ENCODE measurements at places on chromosomes 12 and 14.

DNA sequence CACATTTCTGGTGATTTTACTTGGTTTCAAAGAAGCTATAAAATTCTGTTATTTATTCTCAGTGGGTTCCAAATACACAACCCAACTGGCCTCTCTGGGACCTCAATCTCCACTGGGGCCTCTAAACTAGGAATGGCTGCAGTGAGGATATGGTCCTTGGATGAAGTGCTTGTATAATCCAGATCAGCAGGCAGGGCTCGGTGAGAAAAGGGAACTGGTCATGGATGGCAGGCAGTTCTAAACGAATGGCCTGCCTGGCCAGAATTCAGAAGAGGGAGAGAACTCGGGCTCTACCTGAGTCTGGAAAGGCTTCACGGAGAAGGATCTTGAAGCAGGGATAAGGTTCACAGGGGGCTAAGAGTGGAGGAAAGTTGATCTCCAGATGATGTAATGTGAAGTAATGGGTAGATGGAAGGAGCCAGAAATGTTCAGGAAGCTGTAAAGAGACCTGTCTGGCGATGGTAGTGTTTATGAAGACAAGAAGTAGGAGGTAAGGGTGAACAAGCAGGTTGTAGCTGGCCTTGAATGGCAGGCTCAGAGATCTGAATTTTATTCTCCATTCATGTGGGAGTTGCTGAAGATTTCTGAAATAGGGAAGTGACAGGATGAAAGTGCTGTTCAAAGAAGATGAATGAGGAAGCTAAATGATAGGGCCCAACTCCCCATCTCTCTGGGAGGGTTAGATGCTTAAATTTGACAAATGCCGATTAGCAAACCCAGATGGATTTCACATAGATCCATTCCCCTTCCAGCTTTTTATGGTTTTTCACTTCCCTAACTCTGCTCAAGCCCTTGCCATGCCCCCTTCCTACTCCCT is 31.5 kb upstream of the ANO6 start:
- DNase-seq: no peak

- no peak for DNase-seq
Measured at GRCh38 chr12:123748161-123748560, 13.9 kb upstream of the DNAH10 start.

- DNase-seq: no peak
Measured at GRCh38 chr12:28954333-28954732, 194.7 kb upstream of the FAR2 start.

- DNase-seq: no peak
Measured at GRCh38 chr14:90140956-90141316, 79.1 kb downstream of the KCNK13 start.

DNA sequence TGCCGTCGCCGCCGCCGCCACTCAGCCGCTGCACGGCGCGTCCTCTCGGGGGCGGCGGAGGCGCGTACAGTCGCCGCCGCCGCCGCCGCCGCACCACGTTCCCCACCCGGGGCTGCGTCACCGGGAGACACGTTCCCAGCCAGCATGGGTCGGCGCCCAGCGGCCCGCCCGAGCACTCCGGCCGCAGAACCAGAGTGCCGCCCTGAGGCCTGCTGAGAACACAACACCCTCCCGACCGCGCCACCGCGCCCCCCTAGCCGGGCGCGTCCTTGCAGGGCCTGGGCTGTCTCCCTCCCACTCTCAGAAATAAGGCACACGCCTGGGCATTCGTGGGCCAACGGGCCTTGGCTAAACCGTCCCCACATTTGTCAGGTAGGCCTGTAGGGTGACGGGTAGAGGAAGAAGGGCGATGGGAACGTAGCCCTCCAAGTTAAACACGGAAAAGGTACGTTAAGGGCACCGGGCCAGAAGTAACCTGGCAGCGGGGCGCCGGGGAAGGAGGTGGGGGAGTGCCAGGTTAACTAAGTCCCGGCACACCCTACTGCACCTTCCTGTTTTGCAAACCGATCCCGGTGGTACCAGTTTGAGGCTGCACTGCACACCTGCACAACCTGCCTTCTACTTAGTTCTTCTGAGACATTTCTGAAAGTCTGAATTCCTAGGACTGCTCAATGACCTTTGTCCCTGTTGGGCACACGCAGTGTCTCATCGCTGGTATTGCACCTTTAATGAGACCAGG is at the start of gene MAP4K5:
MAP4K5 (minus strand) TSS at position 68 of the 739 bp plus-strand sequence. CDS start 520 bp downstream, outside the sequence.
- peak; percentile 93 for DNase-seq

DNA sequence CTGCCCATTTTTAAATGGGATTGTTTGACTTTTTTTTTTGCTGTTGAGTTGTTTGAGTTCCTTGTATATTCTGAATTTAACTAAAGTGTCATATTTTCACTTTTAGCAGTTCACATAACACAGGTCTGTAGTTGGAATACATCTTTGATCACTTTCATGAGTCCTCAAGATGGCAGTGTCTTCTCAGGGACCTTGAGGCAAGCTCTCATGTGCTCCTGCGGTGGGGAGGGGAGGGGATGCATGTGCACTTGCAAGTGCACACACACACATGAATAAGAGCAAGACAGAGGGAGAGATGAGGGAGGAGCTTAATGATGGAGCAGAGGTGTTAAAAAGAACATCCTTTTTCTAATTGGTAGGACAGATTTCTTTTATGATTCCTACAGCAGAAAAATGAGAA is 291.4 kb upstream of the OR4E1 start:
- no peak for DNase-seq

- no peak for DNase-seq
Measured at GRCh38 chr14:76946753-76947077, 81.8 kb downstream of the IRF2BPL start.

DNA sequence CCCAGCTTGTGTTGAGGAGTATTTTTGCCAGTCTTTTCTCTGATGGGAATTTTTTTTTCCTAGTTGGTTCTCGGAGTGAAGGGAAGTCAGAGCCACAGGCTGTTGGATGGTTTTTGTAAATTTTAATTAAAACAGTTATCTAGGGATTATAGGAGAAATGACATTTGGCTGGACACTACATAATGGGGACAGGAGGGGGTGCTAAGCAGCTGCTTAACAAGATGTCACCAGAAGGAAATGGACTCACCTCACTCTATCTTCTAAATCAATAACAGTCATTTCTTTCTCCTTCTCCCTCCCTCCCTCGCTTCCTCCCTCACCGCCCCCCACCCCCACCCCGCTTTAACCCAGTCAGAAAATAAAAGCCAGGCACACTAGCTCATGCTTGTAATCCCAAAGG is 93.4 kb upstream of the TMEM233 start:
- no peak for DNase-seq

- DNase-seq: no peak
Measured at GRCh38 chr12:79776111-79776510, 85.3 kb upstream of the PAWR start.

DNA sequence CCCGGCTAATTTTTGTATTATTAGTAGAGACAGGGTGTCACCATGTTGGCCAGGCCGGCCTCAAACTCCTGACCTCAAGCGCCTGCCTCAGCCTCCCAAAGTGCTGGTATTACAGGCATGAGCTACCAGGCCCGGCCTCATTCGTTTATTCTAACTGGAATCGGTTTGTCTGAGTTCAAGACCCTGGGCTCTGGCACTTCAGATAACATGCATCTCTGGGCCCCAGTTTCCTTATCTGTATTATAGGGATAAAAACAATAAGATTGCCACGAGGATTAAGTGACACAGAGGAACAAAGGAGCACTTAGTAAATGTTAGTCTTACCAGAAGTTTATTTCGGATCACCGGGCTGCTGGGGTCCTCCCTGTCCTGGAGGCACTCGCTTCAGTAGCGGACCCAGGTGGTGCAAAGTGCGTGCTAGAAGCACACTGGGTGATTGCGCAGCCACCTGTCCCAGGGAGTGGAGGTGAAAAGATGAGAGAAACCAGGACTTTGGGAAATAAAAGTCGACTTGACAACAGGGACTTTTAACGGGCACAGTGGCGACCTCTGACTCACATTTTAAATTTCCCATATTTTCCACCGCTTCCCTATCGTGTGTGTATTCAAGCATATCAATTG is 37.5 kb downstream of the ACACB start:
- peak; percentile 6 for DNase-seq

DNA sequence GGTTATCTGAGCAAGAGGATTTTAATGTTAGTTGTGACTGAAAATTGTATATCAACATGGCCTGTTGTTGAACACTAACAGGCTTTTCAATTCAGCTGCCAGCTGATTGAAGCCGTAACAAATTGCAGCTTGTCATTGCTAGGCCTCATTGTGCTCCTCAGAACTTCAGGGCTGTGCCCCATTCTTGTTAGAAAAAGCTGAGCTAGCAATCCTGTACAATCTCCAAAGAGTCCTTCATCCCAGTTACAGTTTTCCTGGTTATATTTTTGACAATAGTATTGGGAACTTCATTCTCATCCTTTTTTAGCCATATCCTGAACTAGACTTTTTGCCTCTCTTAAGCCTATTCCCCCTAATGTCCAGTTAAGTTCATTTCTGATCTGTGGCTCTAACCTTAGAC is 564.1 kb upstream of the ATXN7L3B start:
- DNase-seq: no peak

DNA sequence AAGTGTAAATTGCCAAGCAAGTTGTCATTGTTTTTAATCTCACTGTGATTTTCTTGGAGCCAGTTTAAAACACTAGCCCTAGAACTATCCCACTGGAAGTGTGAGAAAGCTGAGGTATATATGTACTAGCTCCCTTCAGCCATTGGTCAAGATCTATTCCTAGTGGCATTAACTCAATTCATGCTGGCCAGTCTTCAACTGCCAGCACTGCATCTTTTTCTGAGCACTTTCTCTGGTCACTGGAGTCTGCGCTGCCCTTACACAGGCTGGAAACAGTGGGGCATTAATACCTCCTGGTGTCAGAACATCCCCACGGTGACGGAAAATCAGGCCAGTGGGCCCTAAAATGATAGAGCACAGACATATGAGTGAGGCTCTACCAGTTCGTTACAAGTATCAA is 4.0 kb upstream of the NOVA1 start:
- DNase-seq: no peak

GRCh38 chr12:126830778-126831680 is 1435.9 kb upstream of the TMEM132C start:
- DNase-seq: no peak

GRCh38 chr12:20440408-20440807 is 72.1 kb downstream of the PDE3A start:
- no peak for DNase-seq

DNA sequence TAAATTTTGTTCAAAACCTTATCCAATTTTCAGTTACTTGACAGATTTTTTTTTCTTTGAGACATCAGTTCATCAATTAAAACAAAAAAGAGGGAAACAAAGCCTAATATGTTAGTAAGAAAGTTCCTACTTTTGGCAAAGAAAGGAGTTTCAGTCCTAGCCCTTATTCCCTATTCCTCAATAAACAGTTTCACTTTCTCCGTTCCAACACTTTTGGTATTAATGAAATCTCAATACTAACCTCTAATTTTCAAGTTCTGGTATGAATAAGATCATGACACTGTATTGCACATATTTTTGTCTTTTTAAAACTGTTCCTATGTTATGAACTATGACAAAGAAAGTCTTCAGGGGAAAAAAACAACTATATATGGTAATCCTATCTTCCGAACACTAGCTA is 48.4 kb downstream of the RPS6KA5 start:
- DNase-seq: no peak

DNA sequence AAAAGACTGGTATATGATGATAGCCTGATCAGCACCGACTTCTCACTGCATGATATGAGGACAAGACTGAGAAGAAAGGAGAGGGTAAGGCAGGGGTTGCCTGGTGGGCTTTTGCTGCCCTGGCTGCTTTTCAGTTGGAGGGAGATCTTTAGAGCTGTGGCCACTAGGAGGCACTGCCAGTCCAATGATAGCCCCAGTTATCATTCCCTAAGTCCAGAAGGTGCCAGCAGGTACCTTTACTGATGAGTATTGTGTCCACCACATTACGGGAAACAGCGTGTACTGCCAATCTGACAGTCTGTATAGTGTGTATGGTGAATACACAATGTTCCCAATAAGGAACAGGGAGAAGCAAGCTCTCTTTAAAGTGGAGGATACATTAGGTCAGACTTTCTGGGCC is 55.8 kb upstream of the CCDC175 start:
- DNase-seq: no peak

DNA sequence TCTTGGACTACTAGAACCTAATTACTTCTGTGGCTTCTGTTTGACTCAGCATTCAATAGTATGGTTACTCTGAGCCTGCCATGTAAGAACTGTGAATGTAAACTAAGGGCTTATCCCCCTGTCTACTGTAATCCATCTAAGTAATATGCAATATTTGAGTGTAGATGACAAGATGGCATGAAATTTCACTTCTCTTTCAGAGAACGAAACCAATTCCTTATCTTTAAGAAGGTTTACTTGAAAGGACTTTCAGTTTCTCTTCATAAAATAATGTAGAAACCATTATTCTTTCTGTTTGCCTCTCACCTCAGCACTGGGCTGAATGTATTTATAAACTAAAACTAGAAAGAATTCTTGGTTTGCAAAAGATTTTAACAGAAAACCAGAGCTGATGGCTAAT is 60.4 kb upstream of the ARID2 start:
- DNase-seq: peak; percentile 18

DNA sequence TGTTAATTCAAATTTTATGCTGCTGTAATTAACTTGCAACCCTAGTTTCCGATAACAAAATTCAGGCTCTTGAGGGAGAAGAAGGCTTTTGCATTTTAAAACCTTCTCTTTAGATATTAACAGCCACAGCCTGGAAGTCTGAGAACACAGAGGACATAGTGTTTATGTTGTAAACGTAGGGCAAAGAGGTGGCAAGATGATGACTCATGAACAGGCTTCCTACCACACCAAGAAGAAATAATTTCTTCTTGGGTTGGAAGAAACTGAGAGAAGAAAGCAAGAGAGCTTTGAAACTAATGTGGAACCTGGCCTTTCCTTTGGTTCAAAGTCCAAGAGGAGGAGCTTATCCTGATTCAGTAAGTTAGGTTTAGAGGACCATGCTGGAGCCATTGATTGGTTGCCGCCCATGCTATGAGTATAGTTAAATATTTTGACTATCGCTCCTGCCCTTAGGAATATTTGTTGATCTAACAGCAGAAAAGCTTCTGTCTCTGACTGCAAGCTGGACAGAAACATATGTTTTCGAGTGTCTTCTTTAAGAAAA is 31.8 kb downstream of the CCDC198 start:
- no peak for DNase-seq

DNA sequence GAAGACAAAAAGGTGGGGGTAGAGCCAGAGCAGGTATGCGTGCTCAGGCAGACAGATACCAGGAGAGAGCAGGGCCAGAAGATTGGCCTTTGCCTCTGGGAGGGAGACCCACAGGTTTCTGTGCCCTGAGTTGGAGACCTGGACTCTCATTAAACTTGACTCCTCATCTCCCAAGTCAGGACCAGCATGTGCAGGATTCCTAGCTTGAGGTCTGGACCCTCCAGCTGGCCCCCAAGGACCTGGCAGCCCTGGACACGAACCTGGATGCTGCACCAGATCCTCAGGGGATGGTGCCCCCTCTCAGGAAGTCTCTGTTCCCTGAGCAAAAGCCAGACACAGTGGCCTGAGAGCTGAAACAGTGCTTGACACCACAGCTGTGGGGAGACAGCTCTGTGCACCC is 10.5 kb upstream of the KRT73 start:
- no peak for DNase-seq

- DNase-seq: no peak
Measured at GRCh38 chr12:5723071-5723470, 222.0 kb downstream of the ANO2 start.

- DNase-seq: no peak
Measured at GRCh38 chr14:89848165-89848564, 106.4 kb downstream of the EFCAB11 start.

GRCh38 chr14:97077687-97078086 is 280.5 kb downstream of the VRK1 start:
- no peak for DNase-seq

- no peak for DNase-seq
Measured at GRCh38 chr14:105171004-105171673, 2.6 kb upstream of the JAG2 start.
